ENCODE measurements at places on chromosomes 6 and 20.

DNA sequence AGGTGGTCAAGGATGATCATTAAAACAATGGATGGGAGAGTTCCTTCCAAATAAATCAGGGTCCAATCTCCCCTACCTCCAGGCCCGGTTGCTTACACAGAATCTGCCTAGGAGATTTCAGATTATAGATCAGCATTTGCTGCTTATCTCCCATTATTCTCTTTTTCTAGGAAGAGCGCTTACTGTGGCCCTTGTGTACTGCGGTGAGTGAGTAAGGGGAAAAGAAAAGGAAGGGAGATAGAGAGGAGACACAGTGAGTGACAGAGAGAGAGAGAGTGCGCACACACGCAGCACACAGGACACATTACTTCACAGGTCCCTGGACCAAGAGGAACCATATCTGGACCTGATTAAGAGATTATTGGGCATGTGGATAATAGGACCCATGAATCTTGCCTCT lies 6.2 kb downstream of the LATS1 start:
- DNase-seq, result no peak

DNA sequence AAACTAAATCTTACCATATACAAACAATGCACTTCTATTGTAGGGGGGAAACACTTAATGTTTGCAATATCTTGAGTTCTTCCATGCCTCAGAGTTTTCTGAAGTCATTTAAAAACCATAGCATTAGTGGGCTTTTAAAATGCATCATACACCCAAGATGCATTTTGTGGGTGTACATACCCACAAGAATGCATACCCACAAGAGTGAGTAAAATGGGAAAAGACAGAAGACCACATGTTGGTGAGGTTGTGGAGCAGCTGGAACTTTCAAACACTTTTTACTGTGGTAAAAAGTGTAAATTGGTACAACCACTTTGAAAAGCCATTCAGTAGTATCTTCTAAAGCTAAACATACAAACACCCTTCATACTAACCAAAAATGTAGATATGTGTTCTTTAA lies 57.5 kb downstream of the CYB5R4 start:
- DNase-seq, result no peak

GRCh38 chr20:1707588-1708449 lies 50.2 kb upstream of the SIRPG start:
- DNase-seq, result peak; percentile 64

DNA sequence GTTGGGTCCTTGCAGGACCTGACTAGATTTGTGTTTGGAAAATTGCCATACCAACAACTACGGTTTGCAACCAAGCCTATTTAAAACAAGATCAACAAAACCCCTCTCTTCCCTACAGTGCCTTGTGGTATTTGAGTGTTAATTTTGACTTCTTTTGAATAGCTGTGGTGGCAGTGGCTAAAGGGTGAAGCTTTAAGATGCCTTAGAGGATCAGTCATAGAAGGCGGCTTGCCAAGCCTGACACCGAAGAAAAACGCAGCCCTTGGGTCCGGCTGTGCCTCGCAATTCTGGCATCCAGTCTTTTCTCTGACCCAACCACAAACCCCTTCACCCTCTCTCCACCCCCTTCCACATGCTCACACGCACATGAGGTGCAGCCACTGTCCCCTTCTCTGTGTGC lies 32.6 kb downstream of the BMP6 start:
- DNase-seq, result no peak

DNA sequence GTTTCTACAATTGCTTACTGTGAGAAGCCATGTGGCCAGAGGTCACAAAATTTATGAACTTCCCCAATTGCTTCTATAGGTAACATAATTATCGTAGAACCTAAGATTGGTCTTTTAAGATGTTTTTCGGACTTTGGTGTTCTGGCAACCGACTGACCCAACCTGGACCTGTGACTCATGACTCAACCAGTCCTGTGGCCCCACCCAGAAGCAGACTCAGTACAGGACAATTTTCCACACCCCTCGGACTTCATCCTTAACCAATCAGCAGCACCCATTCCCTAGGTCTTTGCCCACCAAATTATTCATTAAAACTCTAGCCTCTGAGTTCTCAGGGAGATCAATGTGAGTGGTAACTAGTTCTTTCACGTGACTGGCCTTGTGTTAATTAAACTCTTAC lies 26.4 kb upstream of the AKAP12 start:
- DNase-seq, result no peak

DNA sequence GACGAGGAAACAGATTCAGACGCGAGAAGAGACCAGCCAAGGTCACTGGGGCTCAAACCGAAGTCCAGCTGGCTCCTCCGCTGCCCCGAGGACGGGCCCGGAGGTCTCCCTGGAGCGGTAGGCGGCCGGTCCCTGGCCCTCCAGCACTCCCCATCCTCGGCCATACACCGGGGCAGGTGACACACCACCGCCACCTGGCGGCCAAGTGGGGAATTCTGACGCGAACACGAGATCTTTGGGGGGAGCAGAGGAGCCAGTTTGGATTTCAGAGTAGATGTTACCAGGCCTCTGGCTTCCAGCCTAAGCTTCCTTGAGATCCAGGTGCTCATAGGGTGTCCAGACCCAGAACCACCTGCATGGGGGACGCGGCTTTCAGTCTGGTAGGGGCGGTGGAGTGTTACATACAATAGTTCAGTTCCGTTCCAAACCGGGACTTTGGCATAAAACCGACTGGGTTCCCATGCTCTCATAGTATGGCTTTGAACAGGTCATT lies 16.1 kb downstream of the BPIFB1 start:
- no peak for DNase-seq

GRCh38 chr6:28867086-28867409 lies 56.7 kb downstream of the TRIM27 start:
- no peak for DNase-seq

- DNase-seq, result no peak
Measured at GRCh38 chr6:119856136-119856535, 506.6 kb upstream of the MAN1A1 start.

- DNase-seq, result no peak
Measured at GRCh38 chr6:45923831-45924391, 91.7 kb downstream of the CLIC5 start.

DNA sequence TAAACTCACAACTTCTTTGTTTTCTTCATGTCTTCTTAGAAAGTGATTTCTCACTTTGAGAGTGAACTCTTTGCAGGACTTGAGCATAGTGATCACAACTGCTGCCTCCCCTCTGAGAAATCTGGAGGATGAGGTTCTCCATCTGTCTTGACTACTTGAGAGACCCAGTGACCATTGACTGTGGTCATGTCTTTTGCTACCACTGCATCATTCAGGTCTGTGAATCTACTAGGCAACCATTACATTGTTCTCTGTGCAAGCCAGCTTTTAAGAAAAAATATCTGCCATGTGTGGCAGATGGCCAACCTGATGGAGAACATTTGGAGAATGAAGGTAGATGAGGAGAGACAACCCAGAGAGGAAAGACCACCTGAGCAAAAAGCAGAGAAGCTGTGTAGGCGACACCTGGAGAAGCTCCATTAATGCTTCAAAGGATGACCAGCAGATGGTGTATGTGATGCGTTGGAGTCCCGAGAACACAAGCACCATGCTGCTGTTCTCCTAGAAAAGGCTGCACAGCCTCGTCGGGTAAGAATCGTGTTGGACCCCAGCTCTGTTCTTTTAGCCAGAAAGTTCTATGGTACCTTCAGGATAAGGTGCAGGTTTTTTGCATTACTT lies 25.1 kb upstream of the TRIM26 start:
- DNase-seq, result no peak

DNA sequence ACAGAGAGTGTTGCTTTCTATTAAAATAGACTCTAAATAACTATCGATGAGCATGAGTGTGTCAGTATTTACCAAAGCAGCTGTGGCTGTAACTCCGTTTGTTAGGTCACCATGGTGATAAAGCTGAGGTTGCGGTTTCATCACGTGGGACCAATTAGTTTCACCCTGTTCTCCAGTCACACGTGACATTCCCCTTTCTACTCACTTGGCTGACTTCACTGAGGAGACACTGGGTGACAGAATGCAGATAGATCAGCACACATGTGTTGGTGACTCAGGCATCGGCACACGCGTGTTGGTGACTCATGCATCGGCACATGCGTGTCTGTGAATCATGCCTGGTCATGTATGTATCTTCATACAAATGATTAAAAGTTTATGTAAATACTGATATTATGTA lies 285.4 kb downstream of the THBS2 start:
- no peak for DNase-seq

- no peak for DNase-seq
Measured at GRCh38 chr6:36697481-36697903, at the start of gene RAB44. TSS of gene RAB44 (plus strand) at chr6:36697826. CDS start at chr6:36704236, 6,410 bp downstream.

DNA sequence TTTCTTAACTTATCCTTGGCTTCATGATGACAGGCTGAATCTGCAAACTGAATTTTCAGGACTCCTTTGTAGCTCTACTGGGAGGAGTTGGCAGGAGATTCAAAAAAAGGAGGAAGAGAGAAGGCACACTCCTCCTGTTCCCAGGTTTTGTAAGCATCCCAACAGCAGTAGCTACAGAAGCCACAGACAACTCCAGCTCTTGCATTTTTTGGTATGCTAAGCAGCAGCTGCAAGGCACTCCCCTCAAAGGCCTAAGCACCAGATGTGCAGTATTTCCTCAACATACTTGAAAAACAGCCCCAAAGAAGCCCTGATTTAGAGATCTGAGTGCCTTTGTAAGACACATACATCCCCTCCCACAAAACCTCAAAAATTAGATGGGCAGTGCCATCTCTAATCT lies 328.6 kb upstream of the SYNCRIP start:
- DNase-seq, result no peak

- no peak for DNase-seq
Measured at GRCh38 chr6:35777356-35778102, 1.1 kb downstream of the CLPSL2 start.

- DNase-seq, result no peak
Measured at GRCh38 chr20:44182135-44182765, 4.7 kb downstream of the JPH2 start.

DNA sequence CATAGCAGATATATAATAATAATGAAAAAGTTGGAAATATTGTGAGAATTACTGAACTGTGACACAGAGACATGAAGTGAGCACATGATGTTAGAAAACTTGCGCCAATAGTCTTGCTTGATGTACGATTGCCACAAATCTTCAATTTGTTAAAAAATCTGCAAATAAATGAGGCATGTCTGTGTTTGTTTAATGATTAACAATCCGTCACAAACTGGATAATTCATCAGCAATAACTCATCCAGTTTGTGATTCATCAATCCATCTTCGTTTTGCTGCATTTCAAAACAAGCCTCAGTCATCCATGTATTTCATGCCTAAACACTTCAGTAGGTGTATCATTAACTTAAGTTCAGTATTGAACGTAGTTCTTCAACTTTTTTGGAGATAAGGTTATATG lies 25.5 kb upstream of the SMIM26 start:
- no peak for DNase-seq

GRCh38 chr6:11963756-11964500 lies 48.2 kb upstream of the HIVEP1 start:
- no peak for DNase-seq

DNA sequence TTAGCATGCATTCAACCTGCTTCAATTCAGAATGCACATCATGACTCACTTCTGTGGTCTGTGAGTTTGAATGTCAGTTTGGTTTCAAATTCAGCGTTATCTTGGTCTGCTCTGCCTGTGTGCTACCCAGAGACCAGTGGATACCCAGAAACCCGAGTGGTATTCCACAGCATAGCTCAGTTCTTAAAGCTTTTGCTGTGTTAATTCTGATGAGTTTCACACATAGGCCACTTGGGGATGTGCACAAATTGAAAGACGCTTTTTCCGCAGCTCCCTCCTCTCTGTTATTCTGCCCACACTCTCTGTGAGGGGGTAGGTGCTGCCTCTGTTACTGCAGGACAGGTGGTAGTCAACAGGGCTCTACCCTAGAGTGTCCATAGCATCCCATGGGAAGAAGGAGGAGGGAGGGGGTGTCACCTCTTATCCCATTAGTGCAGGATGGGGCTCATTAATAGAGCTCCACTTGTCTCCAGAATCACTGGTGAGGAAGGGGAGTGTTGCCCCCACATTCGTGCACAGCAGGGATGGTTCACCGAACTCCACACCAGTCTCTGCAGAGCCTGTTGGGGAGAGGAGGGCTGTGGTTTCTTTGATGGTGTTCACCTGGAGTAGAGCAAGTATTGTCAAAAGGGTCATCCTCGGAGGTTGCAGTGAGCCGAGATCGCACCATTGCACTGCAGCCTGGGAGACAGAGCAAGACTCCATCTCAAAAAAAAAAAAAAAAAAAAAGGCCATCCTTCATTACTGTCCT lies 29.2 kb upstream of the SDCBP2 start:
- peak; percentile 58 for DNase-seq

- DNase-seq, result no peak
Measured at GRCh38 chr6:35769211-35769610, 7.2 kb upstream of the CLPSL2 start.

- DNase-seq, result no peak
Measured at GRCh38 chr6:34598712-34599111, 42.6 kb upstream of the SPDEF start.

GRCh38 chr6:75409928-75410327 lies 83.7 kb downstream of the FILIP1 start:
- no peak for DNase-seq

- DNase-seq, result no peak
Measured at GRCh38 chr6:15929685-15930084, 199.2 kb upstream of the MYLIP start.

DNA sequence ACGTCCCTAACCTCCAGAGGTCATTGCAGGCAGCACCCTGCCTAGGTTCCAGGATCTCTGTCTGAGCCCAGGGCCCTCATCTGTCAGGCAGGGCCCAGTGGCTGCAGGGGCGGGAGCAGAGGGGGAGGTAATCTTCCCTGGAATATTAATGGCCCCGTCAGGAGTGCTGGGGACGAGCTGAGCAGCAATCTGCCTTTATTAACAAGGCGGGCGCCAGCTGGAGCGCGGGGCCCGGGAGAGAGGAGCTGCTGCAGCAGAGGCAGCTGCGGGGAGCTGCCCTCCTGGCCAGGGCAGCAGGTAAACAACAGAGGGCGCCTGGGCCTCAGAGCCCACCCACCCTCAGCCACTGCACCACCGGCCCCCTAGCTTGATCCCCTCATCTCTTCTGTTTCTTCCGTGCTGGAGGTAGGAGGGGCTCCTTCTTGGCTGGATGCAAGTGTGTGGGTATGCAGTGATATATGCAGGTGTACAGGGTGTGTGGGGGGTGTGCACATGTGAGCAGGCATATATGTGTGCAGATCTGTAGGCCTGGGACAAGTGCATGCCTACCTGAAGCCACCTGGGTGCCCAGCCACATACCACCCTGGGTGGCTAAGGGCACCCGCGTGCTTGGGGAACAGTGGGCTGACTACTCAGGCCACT lies 131.8 kb upstream of the MLN start:
- DNase-seq, result no peak

- DNase-seq, result no peak
Measured at GRCh38 chr6:26103141-26103769, 16.0 kb downstream of the HFE start.

DNA sequence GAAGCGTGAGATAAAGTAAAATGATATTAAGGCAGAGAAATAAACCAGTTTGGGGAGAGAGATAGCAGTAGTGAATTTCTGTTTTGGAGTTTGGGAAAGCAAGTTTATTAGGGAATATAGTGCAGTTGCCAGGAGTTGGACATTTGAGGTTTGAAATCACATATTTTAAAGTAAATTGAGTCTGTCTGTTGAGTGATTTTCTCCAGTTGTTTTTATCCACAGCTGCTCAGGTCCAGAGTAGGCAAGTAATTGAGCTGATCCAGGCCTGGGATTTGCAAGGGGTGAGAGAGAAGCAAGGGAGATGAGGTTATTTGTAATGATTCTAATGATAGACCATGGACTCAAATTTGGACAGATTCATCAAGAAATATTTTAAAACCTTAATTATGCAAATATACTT lies 481.9 kb downstream of the UTRN start:
- DNase-seq, result no peak

- no peak for DNase-seq
Measured at GRCh38 chr6:157283330-157283898, 39.9 kb downstream of the TMEM242 start.
